ENCODE measurements at places on chromosomes 13 and 19. TPM values are rescaled to one million over a fixed set of nuclear protein-coding genes. Genes with fewer than 3 reads are reported as not detected.

The ZNF730 gene
- total RNA-seq = 1.0 TPM

GRCh38 chr13:21033212-21033840, 28.1 kb downstream of the LATS2 start:
- DNase-seq = peak; percentile 66

The FAM124A gene
- 4.8 TPM for total RNA-seq

The ZNF471 gene
- 9.2 TPM for total RNA-seq

The CERS4 gene
- total RNA-seq = 27.0 TPM

DNA sequence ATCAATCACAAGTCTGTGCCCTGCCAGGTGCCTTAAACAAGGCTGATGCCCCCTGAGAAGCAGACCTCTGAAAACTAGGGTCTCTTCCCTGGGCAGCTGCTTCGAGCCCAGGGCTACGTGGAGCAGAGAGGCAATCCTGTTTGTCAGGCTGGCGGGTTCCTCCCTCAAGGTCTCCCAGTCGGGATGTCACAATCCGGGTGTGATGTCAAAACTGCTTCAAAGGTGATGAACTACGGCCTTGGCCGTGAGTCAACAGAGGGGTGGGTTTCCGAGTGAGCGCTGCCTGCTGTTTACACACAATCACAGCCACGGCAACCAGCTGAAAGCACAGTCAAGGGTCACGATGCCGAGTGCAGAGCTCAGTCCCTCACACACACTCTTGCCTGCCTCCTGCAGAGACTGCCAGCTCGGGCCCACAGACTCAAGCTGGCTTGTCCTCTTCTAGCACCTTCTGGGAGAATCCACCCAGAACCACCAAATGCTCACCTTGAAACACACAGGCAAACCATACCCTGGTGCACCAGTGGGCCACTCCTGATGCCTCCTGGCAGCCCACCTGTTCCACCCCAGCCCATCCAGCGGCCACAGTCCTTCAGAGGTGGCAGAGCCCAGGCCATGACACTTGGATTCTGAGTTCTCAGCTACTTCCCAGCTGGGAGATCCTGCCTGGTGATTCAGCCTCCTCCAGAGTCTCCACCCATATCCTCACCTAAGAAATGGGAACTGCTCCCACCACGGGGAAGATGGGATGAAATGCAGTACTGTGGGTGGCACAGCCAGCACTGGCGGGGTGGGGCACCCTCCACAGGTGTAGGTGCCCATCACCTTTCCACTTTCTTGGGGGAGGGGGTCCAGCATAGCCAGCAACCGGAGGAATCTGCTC, 6.8 kb downstream of the ELL start:
- no peak for DNase-seq

GRCh38 chr13:28707629-28708427, 10.9 kb downstream of the SLC46A3 start:
- DNase-seq = peak; percentile 88

DNA sequence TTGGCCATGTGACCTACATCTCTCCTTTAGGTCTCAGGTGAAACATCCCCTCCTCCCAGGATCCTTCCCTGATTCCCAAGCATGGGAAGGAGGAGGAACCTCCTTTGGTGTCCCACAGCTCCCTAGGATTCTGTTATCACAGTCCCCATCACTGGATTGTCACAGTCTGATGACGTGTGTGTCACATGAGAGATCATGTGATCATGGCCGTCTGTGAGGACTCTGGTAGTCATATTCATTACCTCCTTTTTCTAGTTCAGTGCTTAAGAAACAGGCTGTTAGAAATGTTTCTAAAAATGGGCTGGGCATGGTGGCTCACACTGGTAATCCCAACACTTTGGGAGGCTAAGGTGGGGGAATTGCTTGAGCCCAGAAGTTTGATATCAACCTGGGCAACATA, 3.0 kb downstream of the DHX34 start:
- DNase-seq = no peak

The ZSCAN5C gene
- total RNA-seq = not detected

- no peak for DNase-seq
These were observed 25.1 kb downstream of the TMEM255B start for GRCh38 chr13:113783966-113784644.

- no peak for DNase-seq
These were observed at the start of gene C2CD4C for GRCh38 chr19:408902-409515. Gene C2CD4C (minus strand): TSS chr19:409147. CDS start chr19:408361, 786 bp downstream.

DNA sequence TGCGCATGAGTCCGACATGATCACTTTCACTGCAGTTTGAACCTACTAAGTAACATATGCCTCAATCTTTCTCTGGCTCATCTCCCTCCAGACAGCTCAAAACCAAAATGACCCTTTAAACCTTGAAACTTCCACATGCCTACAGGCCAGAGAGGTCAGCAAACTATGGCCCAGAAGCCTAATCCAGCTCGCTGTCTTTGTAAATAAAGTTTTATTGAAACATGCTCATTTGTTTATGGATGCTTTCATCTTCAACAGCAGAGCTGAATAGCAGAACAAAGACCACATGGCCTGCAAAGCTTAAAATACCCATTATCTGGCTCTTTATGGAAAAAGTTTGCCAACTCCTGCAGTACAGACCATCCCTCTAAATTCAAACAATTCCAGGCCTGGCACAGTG, 15.6 kb downstream of the FBXO46 start:
- no peak for DNase-seq

The DENND1C gene
- not detected for total RNA-seq

DNA sequence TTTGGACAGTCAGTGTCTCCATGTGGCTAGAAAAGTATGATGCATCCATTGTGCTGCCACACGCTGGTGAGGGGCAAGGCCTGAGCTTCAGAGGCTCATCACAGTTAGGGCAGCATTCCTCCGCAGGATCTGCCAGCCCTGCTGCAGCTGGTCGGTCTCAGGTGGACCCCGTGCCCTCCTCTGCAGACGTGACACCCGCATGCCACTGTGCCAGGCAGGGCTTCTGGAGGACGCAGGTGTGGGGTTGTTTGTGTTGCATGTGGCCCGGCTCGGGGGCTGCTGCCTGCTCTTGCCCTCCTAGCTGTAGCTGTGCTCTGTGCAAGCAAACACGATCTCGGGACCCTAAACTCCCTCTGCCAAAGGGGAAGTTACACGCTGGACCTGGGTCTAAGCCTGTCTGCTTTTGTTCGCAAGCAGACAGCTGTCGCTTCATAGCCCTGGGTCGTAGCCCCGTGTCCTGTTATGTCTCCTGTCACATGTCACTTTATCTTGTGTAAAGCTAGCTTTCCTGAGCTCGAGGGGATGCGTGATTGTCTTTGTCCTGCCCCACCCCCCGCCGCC, 45.3 kb downstream of the SLC7A9 start:
- no peak for DNase-seq

GRCh38 chr19:51458051-51458645, at the start of gene SIGLEC8:
Gene SIGLEC8 (minus strand): TSS chr19:51458454. CDS start chr19:51458387, 67 bp downstream.
- DNase-seq = no peak

GRCh38 chr13:61600360-61601033, 184.8 kb upstream of the PCDH20 start:
- DNase-seq = no peak

GRCh38 chr19:29287061-29287460, 74.1 kb upstream of the UQCRFS1 start:
- DNase-seq = no peak

- DNase-seq = no peak
These were observed 844 bp downstream of the ARRDC2 start for GRCh38 chr19:18008814-18009213.

DNA sequence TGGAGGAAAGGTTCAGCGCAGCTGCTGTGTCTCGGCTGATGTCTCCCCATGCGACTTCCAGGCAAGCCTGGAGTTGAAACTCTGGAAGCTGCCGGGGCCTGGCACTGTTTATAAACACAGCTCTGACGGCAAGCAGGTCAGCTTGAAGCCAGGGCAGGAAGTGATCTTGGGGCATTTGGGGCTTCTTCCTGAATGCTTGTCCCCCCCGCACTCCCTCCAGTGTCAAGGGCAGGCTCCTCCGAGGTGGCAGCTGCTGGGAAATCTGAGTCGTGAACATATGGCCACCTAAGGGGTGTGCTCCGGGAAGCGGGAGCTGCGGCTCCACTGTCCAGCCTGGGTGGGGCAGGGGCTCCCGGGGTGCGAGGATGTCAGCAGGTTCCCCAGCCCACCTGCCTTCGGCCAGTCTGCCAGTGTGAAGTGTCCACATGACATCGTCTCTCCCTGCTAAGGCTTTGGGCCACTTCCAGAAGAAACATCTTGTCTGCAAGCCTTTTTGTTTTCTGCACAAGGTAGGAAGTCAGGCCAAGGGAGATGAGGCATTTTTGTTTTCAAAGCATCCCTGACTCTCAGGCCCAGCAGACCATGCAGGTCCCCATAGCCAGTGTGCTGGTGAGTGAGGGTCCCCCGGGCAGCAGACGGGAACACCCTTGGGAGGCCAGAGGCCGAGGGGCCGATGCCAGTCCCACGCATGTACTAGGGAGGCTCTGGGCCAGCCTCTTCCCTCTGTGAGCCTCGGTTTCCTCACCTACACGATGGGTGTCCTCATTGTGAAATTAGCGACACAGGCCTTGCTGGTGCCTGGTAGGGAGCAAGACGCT, 2.7 kb downstream of the PIAS4 start:
- no peak for DNase-seq

DNA sequence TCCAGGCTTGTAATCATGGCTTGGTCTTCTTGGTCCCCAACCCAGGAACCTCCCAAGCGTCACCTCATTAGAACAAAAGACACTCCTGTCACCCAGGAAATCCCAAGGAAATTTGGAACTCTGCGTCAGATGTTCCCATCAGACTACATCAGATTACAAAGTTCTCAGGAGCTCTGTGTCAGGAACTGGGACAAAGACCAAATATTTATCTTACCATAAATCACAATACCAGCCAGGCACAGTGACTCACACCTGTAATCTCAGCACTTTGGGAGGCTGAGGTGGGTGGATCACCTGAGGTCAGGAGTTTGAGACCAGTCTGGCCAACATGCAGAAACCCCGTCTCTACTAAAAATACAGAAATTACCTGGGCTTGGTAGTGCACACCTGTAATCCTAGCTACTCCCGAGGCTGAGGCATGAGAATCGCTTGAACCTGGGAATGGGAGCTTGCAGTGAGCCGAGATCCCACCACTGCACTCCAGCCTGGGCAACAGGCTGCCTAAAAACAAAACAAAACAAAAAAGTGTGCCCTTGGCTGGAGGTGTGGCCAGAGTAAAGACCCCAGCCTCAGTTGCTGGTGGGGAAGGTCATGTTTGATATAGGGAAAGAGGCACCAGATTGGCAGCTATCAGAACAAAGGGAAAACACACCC, 16.7 kb upstream of the CCDC124 start:
- DNase-seq = no peak

- DNase-seq = peak; percentile 89
These were observed 108.8 kb downstream of the KCNRG start for GRCh38 chr13:50123862-50124535.

DNA sequence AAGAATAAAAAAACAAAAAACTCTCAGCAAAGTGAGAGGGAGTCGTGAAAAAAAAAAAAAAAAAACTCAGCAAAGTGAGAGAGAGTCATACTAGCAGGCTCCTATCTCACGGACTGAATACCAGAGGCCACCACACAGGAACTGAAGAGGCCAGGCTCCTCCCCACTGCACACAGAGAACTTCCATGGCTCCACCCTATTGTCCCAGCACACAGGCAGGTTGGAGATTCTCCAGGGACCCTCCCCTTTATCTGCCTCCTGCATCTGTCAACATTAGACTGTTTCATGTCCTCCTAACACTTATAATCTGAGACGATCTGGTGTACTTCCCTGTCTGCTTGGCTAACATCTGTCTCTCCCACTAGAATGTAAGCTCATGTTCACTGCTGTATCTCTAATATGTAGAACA, 37.0 kb upstream of the FARP1 start:
- peak; percentile 66 for DNase-seq

The FFAR1 gene
- not detected for total RNA-seq

The P2RY11 gene
- total RNA-seq = 2.6 TPM

- peak; percentile 11 for DNase-seq
These were observed 31.3 kb upstream of the HOMER3 start for GRCh38 chr19:18972301-18972811.

DNA sequence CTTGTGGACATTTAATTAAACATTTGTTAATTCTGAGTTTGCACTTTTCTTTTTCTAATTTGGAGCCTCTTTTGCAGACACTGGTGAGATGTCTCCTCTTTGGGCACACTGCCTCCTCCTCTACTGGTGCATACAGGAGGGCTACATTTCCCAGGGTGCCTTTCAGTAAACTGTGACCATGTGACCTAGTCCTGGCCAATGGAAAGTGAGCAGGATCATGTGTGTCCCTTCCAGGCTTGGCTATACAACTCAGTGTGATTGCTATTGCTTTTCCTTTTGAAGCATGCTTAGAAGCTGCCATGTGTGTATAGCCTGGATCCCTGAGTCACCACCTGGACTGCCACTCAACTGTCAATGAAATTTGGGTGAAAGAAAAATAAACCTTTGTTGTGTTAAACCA, 4.5 kb downstream of the IZUMO2 start:
- no peak for DNase-seq

DNA sequence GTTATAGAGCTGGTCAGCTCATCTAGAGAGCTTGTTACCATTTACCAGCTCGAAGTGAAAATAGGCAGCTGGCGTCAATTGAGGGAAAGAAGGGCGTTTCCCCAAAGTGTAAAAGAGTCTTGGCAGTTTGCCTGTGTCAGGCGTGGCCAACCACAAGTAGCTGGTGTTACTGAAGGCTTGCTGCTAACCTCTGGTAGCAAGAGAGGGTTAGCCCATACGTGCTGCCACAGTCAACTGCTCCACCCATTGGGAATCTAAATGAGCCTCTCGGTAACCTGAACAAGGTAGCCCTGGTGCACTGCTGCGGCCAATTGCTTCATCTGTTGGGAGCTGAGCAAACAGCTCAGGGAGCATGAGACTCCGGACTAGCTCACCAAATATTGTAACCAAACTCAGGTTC, 314.9 kb upstream of the SLITRK5 start:
- no peak for DNase-seq

The GARIN5A gene
- total RNA-seq = 0.66 TPM

The MAMSTR gene
- 0.99 TPM for total RNA-seq

GRCh38 chr13:20174656-20175405, 14.0 kb upstream of the GJA3 start:
- DNase-seq = peak; percentile 94

DNA sequence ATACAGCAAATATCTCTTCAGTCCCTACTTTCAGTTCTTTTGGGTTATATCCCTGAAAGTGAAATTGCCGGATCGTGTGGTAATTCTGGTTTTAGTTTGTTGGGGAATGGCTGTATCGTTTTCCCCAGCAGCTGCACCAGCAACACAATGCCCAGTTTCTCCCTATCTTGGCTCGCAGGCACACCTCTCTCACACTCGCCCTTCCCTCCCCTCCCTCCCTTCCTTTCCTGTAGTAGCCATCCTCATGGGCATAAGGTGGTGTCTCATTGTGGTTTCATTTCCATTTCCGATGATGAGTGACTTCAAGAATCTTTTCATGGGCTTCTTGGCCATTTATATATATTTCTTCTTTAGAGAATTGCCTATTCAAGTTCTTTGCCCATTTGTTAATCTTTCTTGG, 8.6 kb upstream of the GPR18 start:
- no peak for DNase-seq

The PCID2 gene
- 66.8 TPM for total RNA-seq

- no peak for DNase-seq
These were observed 729 bp downstream of the STK11 start for GRCh38 chr19:1206150-1206863.

The ZNF799 gene
- total RNA-seq = 2.3 TPM
